ENCODE measurements at places on chromosomes 5 and 9.
A peak's percentile ranks its signal among the peaks of the same experiment; 100 is the strongest.

DNA sequence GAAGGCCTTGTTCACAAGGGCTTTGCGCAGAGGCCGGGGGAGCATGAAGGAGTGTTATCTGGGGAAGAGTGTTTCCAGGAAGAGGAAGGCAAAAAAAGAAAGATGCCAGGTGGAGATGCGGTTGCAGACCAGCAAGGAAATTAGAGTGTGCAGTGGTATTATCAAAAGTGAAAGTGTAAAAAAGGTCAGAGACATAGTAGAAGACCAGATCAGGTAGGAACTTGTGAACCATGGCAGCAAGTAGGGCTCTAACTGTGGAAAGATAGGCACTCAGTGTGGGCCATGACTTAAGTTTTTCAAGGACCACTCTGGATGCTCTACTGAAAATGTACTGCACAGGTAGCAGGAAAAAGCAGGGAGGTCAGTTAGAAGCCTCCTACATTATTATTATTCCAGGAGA, 90.1 kb upstream of the SPOCK1 start:
- no peak for DNase-seq

- DNase-seq: no peak
Observed at GRCh38 chr5:178327446-178327845, 94.8 kb upstream of the PHYKPL start.

GRCh38 chr5:137433539-137433938, 65.6 kb downstream of the SPOCK1 start:
- DNase-seq: no peak

- peak; percentile 81 for DNase-seq
Observed at GRCh38 chr9:98993570-98993945, 49.9 kb downstream of the COL15A1 start.

- DNase-seq: no peak
Observed at GRCh38 chr9:116317503-116317902, 163.9 kb downstream of the PAPPA start.

DNA sequence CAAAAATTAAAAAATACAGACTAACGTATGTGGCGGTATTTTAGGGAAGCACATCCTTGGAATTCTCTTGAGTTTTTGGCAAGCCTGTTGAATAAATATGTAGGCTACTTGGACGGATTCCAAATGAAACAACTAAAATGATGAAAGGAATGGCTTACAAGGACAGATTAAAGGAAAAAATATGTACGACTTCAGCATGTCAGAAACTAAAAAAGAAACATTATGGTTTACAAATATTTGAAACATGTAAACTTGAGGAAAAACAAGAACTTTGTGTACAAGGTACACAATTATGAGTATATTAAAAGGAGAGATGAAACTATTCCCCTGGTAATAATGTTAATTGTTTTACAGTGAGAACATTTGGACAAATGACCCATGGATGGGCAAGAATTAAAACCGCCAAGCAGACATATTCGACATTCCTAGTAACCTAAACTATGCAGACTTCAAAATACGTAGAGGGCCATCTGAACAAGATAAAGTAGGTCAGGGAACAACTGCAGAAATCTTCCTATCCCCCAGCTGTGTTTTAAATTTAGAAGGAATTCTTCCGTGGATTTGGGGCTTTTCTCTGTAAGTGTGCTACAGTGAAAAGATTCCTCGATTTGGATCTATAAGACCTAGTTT, 12.5 kb downstream of the EDIL3 start:
- no peak for DNase-seq

- no peak for DNase-seq
Observed at GRCh38 chr5:71961786-71962185, 145.5 kb upstream of the MAP1B start.

DNA sequence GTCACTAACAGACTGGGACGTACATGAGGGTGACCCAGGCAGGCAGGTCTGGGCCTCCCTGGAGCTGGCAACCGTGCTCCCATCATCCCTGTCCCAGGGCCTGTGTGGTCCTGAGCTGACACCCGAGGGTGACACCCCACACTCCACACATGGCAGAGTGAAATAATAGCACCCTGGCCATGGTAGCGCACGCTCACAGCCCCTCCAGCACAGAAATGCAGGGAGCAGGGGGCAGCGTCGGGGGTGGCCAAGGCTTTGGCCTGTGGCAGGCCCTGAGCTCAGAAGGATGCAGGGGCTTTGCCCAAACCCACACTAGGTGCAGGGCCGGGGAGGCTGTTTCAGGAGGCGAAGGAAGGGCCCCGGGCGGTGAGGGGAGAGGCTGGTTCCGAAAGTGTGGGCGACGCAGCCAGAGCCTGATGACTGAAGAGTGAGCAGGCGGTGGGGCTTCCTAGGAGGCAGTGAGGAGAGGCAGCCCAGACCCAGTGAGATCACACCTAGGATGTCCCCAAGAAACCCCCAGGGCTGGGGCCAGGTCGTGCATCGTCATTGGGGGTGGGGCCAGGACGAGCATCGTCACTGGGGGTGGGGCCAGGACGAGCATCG, 12.9 kb downstream of the OR2V2 start:
- DNase-seq: no peak

DNA sequence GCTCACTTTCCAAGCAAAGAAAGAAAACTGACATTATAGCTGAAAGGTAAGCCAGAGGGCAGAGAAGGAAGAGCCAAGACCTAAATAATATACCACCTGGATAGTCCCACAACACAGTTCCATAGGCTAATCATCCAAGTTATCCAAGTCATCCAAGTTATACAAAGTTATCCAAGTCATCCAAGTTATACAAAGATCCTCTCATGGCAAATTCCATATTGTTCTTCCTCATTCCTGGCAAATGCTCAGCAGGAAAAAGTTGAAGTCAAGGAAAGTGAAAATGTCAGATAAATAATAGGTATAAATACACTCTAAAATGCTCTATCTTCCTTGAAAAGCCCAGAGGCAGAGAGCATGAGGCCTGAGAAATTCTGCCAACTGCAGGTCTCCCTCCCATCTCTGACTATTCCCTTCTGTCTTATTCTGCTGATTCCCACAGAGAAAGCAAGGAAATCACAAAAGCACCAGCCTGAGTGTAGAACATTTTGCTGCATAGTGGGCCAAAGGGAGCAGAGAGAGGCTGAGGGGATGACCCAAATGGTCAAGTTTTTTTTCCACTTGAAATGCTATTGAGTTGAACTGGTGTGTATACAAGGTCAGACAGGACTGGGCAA, 12.5 kb downstream of the MCTP1 start:
- DNase-seq: no peak

DNA sequence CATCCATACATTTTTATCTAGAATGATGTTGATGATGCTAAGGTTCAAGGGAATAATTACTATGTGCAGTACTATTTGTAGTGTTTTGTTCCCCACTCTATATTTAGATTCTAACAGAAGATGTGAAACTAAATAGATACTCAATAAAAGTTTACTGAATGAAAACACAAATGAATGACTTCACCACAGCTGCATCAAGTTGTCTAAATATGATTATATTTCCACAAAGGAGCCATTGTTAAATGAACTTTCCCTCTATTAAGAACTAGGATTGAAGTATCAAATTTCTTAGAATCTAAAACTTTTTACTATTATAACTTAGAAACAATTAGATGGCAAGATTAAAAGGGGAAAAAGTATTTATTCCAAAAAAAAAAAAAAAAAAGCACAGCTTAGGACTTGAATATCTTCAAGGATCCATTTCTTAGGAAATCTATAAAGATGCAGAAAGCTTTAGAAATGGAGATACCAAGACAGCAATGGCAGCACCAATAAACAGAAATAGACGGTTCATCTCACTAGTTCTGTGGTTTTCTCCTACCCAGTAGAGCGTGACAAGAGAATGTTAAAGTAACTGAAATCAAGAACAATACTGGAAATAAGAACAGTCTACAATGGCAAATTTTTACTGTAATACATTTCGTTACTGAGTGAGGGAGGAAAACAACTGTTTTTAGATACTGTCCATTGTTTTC, 347.6 kb downstream of the EBF1 start:
- DNase-seq: no peak

DNA sequence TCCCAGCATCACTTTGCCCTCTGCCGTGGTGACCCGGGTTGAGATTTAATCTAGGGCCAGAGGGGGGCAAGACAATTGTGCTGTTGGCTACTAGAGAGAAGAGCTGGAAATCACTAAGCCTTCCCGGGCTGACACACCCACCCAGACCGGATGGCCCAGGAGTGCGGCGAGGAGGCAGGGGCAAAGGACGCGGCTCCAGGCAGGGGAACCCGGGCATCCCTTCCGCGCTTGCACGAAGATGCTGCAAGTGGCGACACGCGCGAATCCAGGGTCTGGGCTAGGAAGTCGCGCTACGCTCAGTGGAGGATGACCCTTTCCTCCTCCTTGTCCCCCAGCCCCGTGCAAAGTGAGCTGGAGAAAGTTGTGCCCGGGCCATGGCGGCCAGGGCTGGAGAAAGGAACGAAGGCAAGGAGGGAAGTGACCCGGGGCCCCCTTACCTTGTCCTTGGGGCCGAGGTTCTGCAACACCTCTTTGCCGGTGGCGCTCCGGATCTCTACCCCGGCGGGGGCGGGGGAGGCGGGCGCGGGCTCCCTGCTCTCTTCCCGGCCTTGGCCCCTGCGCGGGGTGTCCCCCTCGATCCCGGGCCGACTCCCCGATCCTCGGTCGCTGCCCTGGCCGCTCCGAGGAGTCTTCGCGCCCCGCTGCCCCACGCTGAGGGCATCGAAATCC, 693 bp downstream of the DPYSL3 start:
- no peak for DNase-seq

- no peak for DNase-seq
Observed at GRCh38 chr5:51881901-51882300, 498.7 kb downstream of the ISL1 start.

DNA sequence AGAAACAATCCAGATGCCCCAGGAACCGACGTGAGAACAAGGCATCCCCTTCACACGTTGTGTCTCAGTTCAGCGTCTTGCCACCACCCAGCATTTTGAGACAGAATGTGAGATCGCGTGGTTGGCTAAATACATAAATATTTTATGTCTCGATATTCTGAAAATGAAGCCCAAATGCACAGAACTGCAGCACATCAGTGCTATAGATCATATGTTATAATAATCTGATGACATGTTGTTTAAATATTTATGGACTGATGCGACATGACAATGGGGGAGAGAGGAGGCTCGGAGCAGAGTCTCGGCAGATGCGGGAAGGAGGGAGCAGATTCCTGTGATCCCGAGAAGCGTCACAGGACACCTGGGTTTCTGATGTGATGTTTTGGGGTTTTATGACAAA, 10.9 kb downstream of the NEK6 start:
- DNase-seq: no peak

- no peak for DNase-seq
Observed at GRCh38 chr5:99378443-99378842, 449.6 kb upstream of the CHD1 start.

DNA sequence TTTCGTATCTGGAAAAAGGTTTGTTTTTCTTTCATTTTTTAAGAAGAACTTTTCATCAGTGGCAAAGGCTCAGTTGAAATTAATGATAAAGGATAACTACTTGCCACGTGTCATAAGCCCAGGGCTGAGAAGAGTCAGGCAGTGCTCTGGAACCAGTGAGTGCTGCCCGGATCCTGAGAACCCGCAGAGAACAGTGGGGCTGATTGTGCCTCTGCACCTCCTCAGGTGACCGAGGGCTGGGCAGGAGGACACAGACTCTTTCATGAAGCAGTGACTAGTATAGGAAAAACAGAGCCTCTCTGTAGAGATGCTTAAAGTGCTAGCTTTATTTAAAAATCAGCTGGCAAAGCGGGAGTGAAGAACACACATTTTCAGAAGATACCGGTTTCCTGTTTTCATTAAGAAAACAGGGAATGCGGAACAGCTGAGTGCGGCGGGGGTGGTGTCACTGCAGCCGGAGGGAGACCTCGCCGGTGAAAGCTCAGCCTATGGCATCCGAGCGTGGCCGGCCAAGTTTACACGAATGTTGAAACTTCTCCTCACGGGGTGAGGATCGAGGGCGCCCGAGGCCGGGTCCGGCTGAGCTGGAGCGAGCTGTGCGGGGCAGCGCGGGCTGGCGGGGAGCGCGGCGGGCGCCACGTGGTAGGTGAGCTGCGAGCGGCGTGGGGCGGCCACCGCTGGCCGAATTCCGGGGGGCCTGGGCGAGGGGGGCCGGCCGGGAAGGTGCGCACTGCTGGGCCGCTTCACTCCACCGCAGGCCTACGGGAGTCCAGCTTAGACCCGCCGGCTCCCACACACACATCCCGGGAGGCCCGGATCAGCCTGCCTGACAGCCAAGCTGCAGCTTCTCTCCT, 134.7 kb upstream of the DMRT1 start:
- no peak for DNase-seq

DNA sequence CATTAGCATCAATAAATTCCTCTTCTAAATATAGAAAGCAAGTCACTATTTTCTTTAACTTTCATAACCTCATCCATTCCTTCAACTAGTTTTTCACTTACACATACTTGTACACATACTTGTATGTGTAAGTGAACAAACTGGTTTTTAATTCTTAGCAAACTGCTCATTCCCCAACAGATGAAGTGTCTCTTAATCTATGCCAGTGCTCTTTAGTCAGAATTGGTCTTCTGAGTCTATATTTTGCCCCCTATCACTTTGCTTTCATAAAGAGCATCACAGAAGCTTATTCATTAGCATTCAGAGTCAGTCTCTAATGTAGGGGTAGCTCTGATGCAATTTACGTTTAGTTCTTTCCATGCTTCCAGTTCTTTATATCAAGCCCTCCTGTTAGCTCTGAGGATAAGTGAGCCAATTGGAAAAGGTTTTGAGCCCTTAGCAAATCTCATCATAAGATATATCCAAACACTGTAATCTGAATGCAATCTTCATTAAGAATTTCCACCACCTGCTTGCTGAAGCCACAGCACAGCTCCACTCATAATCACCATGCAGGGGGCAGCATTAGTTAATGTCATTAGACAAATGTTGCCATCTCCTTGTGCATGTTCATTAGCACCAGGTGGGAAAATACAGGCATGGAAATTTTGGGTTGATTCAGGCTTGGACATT, 178.5 kb upstream of the SLC24A2 start:
- DNase-seq: no peak

DNA sequence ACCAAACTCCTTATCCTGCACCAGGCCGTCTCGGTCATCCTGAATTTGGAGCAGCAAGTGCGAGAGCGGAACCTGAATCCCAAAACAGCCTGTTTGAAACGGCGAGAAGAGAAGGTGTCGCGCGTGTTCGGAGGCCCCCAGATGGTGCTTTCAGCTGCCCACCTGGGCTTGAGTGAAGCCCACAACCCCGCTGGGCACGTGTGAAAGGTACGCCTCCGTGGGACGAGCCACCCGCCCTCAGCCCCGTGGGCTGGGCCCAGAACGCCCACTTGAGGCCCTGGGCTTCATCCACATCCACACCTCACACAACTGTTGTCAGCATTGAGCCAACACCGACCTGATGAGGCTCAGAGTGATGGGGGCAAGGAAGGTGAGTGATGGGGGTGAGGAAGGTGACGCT, 72.8 kb downstream of the INSL6 start:
- DNase-seq: no peak

GRCh38 chr9:79990536-79990935, 418.8 kb downstream of the TLE4 start:
- DNase-seq: no peak

DNA sequence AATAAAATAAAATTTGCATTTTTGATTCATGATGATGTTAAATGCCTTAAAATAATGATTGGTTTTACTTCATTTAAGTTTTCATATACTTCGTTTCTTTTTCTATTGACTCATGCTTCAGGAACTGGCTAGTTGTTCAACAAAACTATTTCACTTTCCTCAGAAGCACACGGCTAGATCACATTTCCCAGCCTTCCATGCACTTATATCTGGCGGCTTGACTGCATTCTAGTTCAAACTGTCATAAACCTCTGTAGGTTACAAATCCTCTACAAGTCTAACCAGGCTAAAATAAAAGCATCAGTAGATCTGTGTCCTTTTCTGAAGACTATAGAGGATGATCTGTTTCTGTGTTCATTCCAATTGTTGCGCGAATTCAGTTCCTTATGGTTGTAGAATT, 46.3 kb upstream of the CNTLN start:
- DNase-seq: no peak
